ENCODE measurements at places on chromosomes 2 and 18.

DNA sequence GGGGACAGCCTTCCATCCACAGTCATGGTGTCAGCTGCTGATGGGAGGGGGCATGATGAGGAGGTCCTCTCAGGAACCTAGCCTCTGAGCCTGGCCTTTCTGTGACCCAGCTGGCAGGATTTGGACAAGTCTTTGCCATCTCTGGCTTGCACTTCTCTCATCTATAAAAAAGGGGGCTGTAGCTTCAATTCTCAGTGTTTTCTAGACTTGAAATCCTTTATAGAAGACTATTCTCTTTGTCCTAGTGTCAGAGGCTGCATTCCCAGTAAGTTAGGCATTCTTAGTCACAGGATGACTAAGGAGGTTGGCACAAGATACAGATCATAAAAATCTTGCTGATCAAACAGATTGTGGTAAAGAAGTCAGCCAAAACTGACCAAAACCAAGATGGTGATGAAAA, 958.5 kb downstream of the CNTNAP5 start:
- DNase-seq, result no peak

GRCh38 chr2:160484859-160485520, 8.6 kb downstream of the RBMS1 start:
- DNase-seq, result no peak

GRCh38 chr2:55620123-55620779, 2.8 kb upstream of the PPP4R3B start:
- DNase-seq, result no peak

- no peak for DNase-seq
Measured at GRCh38 chr18:8751692-8752091, 46.3 kb downstream of the MTCL1 start.

DNA sequence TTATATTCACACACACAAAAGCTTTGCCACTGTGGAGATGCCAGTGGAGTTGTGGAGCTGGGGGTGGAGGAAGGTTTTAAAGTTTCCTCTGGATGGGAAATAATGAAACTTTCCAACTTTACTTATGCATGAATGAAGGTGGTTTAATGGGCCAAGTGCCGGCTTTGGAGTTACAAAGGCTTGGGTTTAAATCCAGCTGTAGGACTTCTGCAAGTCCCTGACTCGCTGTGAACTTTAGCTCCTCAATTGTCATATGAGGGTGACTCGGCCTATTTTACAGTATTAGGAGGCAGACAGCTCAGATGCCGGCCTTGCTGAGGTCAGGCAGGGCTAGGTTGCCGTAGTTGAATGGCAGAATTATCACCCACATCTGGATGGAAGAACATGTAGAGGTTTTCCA, 415.8 kb upstream of the TRIB2 start:
- no peak for DNase-seq

DNA sequence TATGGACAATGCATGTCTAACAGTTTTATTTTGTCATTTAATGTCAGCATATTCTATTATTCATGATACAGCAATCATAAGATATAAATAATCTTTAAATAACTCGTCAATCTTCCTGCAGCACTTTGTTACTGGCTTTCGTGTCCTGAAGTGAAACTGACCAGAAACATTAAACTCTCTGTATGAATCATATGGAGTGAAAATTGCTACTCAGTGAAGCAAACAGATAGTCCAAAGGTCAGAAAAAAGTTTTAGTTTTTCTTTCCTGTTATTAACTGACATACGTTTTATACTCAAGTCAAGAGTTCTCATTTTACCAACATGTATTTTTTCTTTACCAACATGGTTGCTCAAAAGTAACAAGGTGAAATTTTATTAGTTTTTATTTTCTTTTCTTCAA, 106.8 kb upstream of the GALNT5 start:
- DNase-seq, result no peak

- no peak for DNase-seq
Measured at GRCh38 chr2:167942366-167943081, 304.9 kb downstream of the STK39 start.

GRCh38 chr2:225103737-225104141, 61.5 kb upstream of the DOCK10 start:
- DNase-seq, result no peak

GRCh38 chr2:20509770-20510490, 63.1 kb downstream of the RHOB start:
- DNase-seq, result no peak

DNA sequence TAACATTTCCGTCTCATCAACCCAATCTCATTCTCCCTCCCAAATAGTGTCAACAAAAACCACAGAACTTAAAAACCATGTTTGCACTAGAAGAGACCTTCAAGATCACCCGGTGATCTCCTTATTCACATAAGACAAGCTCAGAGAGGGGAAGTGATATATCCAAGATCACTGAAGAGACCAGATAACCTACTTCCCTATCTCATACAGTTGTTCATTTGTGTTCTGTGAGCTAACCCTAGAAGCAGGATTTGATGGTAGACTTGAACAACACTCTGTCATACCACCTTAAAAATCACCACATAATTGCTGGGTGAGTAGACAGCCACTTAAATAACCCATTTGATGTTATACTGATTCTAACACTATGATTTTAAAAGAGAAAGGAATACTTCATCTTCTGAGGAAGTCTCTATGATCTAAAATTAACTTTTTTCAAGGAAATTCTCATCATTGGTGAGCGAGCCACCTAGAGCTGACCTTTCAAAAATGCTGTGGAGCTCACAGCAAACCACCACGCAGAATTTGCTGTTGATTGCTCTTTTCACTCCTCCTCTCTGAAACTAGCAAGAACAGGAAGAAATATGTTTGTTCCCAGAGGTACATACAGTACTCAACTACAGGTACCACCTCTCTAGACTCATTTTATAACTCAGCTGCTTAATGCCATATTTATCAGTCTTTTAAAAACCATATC, 15.1 kb downstream of the AAK1 start:
- DNase-seq, result no peak

DNA sequence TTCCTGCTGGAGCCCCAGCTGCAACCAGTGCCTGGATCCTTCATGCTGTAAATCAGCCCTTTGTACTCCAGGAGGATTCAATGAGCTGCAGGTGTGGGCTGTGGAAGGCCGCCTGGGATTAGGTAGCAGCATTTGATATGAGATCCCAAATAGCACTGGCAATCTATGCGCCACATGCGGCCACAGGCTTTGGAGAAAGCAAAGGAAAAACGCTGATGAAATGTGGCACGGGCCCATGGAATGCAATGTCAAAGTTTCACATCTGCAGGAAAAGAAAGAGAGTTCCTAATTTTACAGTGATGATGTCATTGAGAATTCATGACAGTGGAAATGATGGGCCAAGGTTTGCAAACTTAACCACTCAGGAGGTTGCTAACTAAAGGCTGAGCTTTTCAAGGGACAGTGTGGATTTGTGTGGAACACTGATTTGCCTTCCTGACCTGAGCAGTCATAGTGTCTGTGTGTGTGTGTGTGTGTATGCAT, 216.4 kb upstream of the OSR1 start:
- DNase-seq, result no peak

DNA sequence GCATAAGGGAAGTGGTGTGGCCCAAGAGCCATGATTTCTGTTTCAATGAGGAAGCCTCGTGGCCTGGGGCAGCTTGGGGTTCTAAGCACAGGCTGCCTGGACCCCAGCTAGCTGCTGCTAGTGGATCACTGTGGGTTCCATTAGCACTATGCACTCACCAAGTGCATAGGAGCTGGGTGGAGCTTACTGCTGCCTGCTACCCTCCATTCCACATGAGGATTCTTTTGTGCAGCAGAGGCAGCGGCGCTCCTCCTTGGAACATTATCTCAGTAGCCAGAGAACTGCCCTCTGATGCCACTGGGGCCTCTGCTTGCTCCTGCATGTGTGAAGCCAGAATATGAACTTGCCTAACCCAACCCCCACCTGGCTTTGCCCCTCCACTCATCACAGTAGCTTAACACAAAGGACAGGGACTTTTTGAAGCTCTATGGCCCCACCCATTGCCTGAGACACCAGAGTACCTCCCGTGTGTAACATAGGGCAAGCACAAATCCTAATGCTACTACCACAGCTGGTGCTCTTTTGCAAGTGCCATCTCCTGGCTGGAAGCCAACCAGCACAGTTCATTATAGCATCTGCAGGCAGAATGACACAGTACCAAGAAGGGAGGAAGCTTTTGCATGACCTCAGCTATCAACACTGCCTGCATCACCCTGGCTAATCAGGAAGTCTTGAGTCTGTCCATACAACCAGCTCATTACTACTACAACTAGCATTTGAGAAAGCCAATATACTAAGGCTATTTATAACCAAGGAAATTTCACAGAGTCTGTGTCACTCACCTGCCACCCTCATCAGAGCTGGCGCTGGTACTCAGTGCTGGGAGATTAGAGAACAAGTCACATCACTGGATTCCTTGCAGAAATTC, 297.0 kb upstream of the GULP1 start:
- no peak for DNase-seq

DNA sequence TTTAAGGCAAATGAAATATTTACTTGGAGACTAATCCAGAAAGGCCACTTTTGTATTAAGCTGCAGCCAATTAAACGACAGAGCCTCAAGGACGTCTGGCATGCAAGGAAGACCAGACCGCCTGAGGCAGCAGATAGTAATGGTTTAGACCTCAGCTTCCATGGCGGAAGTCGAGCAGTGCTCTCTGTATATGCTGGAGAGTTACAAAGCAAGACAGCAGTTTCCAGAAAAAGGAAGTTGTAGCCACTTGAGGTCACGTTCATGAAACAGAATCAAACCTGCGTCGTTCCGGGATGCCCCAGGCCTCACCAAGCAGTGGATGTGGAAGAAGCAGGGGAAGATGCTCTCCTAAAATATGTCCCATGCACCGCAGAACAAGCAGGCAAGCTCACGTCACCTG, 142.0 kb downstream of the PTGR3 start:
- no peak for DNase-seq

Measured in stimulated activated CD8-positive, alpha-beta memory T cell treated with anti-CD3 and anti-CD28 coated beads, Interleukin-12 subunit alpha, Interleukin-12 subunit beta, amount 100 ng/mL, for 4 hours (primary cell).